ENCODE measurements at places on chromosomes 3 and 15.

DNA sequence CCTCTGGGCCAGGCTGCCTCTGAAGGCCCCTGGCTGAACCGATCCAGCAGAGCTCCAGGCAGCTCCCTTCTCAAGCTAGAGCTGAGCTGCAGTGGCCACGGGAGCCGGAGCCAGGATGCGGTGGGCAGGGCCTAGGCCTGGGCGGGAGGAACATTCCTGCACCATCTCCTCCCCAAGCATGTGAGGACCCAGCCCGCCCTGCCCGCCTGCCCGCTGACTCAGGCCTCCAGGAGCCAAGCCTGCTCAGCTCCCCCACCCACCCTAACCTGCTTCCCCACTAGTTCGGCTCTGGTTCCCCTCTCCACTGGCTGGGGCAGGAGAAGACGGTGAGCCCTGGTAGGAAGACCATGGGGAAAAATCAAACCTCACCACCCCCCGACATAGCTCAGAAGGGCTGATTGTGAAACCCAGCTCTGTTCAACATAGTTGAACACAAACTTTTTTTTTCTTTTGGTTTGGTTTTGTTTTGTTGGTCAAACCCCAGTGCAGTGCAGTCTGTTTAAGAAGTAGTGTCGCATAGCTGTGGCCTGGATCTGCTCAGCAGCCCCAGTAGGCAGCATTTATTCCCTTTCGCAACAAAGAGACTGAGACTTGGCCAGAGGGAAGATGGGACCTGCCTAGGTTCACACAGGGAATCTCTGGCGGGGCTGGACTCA is 13.5 kb downstream of the SNX33 start:
- DNase-seq, result no peak

GRCh38 chr15:87777054-87777561 is 479.4 kb downstream of the NTRK3 start:
- DNase-seq, result no peak

DNA sequence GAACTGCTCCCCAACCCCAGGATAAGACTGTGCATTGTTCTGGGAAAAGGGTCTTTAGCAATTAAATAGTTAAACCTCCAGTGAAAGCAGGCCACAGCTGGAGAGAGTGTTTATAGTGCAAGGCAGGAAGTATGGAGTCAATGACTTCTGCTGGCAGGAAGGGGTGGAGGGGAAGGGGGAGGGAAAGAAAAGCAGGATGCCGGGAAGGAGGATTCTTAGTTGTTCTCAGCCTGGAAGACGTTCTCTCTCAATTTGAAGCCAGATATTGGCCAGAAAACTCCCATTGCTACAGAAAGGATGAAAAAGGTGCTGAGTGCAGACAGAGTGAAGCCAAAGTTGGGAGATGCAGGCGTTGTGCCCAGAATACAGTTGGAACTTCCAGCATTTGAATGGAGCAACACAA is 35.7 kb upstream of the ACTL6A start:
- no peak for DNase-seq

DNA sequence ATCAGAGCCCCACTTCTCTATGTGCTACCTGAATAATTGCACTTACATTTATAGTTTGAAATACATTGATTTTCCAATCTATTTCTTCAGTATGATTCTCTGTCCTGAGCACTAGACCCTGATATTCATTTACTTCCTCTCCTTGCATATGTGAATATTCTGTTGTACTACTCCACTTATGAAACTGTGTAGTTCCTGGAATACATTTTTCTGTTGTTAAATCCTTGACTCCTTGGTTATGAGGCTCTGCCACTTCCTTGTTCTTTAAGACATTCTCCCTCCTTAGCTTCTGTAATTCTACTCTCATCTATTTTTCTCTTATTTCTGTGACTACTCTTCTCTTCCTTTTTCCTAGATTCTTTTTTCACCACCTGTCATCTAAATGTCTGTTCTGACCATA is 12.9 kb upstream of the MGA start:
- no peak for DNase-seq

GRCh38 chr15:29066310-29066709 is 180.5 kb downstream of the APBA2 start:
- no peak for DNase-seq
